ENCODE measurements at places on chromosomes 3 and 15.

- no peak for DNase-seq
These were observed 138.2 kb downstream of the EPHA3 start for GRCh38 chr3:89245612-89246011.

DNA sequence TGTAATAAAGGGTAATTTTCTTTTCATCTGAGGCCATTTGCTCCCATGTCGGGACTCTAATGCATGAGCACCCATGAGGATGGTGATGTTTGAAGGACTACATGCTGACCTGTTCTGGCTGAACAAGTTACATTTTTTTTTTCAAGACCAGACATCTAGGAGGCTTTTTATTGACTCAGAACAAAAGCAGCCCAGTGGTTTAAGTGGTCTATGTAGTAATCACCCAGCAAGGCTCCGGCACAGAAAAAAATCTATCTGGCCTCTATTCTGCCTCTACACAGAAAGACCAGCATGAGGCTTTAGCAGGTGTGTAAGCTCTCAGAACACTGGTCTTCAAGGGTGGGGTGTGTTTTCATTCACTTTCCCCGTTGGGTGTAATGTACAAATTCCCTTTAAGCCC is 95.1 kb upstream of the ZBED2 start:
- no peak for DNase-seq

- DNase-seq = no peak
These were observed 31.1 kb downstream of the HCLS1 start for GRCh38 chr3:121629601-121630000.

DNA sequence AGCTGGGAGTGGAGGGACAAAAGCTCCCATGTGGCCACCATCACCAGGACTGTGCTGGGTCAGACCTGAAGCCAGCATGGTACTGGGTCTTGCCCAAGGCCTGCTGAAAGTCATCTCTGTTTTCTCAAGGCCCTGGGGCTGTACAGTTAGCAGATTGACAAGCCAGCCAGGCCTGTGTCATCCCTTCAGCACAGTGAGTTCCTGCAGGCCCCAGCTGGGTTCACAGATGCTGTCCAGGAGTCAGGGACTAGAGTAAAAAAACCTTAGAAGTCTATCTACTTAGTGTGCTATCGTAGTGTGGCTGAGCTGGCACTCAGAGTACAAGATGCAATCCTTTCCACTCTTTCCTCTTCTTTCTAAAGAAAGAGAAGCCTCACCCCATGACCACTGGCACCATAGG is 246.0 kb upstream of the NAALADL2 start:
- DNase-seq = no peak

- DNase-seq = no peak
These were observed 18.3 kb upstream of the IL20RB start for GRCh38 chr3:136939489-136939888.

- no peak for DNase-seq
These were observed 149.6 kb downstream of the CHL1 start for GRCh38 chr3:346186-346585.

DNA sequence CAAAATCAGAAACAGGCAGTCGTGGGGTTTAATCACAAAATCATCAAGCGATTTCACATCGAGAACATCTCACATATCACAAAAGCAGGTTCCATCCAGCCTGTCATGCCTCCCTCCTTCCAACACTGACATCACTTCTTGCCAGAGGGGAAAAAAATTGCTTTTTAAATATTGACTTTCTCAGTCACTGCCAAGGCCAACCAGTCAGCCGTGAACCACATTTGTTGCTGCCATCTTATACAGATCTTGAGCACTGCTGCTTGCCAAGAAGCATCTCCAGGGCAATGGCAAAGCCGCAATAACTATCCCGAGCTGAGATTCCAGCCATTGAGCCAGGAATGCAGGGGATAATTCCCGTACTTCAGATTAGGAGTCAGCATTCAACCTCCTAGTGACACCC is 174.6 kb downstream of the ANXA2 start:
- DNase-seq = no peak

DNA sequence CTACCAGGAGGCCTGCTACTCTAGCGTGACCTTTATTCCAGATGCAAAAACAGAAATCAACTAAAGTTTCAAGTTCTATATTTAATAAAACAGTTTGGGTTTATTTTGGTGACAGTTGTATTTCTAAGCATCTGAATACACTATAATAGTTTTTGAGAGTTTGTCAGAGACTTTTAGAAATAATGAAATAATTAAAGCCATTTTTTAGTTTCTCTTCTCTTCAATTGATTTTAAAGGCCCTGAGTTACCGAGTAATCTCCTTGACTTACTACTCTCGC is 523.4 kb downstream of the CADM2 start:
- no peak for DNase-seq

GRCh38 chr3:120793601-120794000 is 51.1 kb downstream of the GTF2E1 start:
- no peak for DNase-seq

DNA sequence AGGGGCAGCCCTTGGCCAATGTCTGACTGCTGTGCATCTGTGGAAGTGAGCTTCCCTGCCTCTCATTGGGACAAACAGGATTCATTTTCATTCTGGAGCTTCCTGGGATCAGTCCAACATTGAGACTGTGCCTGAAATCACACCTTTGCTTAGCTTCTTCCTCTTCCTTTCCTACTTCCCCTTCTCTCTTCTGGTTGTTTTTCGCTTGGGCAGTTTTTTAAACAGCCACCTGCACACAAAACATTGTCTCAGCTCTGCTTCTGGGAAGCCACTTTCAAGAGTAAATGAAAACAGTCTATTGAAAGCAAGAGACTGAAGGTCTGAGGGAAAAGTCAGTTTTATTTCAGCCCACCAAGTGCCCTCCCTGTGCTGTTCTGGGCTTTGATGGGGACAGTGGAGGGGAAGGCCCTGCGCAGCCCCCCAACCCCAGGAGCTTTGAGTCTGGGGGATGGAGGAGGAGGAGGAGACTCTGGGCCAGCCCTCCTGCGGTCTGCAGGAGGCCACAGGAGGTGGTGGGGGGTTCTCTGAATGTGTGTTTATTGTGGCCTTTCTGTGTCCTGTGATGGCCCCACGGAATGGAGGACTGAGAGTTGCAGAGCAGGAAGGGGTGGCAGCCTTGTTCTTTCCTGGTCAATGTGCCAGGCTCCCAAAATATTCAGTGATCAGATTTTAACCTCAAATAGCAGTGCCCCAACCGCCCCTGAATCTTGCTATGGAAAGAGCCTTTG is 7.8 kb upstream of the ISLR2 start:
- DNase-seq = no peak

DNA sequence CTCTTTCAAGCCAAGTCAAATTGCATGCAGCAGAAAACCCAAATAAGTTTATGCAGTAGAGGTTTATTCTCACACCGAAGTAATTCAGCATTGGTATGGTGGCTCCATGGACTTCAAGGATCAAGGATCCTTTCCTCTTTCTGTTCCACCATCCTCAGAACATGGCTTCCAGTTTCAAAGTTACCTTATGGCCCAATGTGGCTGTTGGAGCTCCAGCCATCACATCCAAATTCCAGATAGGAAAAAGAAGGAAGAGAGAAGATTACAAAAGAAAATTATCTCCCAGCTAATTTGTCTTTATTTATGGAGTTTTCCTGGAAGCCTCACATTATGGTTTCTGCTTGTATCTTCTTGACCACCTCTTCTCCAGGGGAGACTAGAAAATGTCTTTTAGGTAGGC is 282.5 kb upstream of the CTDSPL start:
- no peak for DNase-seq

DNA sequence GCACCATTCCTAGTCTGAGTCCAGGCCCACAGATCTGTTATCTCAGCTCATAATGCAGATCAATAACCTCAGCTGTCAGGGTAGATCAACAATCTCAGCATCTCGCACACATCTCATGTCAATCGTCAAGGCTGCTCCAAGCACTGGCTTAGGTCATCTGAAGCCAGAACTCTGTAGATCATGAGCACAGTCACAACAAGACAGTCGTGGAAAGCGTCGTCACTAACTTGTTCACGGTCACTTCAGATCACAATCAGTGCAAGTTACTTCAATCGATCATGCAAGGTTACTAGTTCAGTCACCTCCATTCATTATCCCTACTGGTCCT is 71.8 kb downstream of the RBPMS2 start:
- no peak for DNase-seq

- DNase-seq = peak; percentile 42
These were observed 835 bp downstream of the UBE3A start for GRCh38 chr15:25437777-25438600.

GRCh38 chr15:55897560-55898336 is 95.7 kb downstream of the NEDD4 start:
- DNase-seq = no peak

DNA sequence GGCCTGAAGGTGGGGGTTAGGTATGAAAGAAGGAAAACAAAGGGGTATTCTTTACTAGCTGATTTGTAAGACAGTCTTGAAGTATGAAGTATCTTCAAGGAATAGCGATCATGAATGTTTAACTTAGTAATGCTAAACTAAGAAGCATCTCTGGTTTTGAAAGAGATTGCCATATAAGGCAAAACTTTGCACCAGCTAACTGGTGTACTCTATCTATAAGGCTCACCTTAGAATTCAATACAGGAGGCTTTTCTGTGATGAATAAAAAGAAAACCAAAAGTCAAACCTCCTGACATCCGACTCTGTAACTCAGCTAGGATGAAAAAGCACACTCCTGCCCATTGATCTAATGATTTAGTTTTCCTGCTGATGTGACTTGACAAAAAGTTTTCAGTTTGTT is 54.7 kb downstream of the FOXP1 start:
- DNase-seq = no peak

DNA sequence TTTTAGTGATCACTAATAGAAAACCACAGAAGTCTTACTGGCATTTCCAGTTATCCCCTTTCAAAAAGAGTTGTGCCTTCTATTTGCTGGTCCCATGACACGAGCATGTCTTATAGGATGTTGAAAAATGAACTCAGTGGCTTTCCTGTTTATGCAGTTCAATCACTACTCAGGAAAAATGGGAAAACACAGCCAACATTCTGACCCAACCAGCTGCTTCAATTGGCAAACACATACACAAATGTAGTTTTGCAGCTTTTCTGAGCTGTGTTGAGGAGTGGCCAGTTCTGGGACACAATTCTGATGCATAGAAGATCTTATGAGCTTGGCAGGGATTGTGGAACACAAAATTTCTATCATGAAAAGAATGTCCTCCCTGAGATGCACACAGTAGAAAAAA is 40.3 kb downstream of the FSTL1 start:
- DNase-seq = no peak

GRCh38 chr3:125331243-125331642 is 43.9 kb downstream of the ZNF148 start:
- no peak for DNase-seq

GRCh38 chr3:43031889-43032545 is 52.9 kb downstream of the GASK1A start:
- no peak for DNase-seq

GRCh38 chr3:62872318-62872717 is 2.9 kb downstream of the CADPS start:
- no peak for DNase-seq

- no peak for DNase-seq
These were observed 19.9 kb downstream of the NDUFB5 start for GRCh38 chr3:179624451-179624850.

- no peak for DNase-seq
These were observed 26.8 kb upstream of the RPL29 start for GRCh38 chr3:52022323-52023100.

GRCh38 chr3:108185536-108185935 is 36.7 kb downstream of the IFT57 start:
- no peak for DNase-seq

DNA sequence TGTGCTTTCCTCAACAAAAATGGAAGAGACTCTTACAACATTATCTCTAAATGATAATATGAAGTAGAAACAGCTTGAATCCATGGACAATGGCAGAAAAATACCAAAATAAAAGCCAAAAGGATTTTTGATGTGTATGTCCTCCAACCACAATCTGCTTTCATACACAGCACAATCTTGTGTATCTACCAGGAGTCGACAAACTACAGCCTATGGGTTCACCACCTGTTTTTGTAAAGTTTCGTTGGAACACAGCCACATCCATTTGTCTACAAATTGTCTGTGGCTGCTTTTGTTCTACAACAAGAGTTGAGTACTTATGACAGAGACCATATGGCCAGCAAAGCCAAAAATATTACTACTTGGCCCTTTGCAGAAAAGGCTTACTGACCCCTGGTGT is 88.7 kb upstream of the UBE2E2 start:
- no peak for DNase-seq

DNA sequence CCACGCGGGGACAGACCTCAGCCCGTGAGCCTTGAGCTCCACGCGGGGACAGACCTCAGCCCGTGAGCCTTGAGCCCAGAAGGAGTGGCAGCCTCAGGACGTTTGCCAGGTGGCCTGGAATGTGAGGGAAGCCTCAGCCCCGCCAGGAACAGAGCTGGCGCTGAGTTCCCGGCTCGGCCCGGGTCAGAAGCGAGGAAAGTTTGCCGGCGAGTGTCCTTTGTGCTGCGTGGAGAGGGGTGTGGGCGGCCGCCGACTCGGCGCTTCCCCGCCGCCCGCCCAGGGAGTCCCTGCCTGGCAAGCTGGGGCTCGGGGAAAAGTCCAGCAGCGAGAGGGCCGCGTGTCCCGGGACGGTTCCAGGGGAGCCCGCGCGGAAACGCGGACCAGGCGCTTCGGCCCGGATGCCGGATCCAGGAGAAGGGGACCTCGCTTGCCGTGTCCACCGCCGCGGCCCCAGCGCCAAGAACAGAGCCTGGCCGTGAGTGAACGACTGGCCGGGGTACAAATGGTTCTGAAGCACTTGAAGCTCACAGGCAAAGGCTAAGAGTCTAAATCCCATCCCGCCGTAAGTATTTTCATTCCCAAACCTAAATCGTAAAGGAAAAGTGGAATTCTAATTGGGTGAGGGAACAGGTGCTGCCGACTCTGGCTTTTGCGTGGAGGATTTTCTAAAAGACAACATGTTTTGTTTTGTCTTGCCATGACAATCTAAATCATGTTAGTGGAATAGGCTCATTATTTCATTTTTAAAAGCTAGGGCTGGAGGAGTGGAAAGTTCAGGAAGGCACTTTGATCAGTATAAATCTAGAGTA is 1.7 kb downstream of the LRRN1 start:
- DNase-seq = no peak

DNA sequence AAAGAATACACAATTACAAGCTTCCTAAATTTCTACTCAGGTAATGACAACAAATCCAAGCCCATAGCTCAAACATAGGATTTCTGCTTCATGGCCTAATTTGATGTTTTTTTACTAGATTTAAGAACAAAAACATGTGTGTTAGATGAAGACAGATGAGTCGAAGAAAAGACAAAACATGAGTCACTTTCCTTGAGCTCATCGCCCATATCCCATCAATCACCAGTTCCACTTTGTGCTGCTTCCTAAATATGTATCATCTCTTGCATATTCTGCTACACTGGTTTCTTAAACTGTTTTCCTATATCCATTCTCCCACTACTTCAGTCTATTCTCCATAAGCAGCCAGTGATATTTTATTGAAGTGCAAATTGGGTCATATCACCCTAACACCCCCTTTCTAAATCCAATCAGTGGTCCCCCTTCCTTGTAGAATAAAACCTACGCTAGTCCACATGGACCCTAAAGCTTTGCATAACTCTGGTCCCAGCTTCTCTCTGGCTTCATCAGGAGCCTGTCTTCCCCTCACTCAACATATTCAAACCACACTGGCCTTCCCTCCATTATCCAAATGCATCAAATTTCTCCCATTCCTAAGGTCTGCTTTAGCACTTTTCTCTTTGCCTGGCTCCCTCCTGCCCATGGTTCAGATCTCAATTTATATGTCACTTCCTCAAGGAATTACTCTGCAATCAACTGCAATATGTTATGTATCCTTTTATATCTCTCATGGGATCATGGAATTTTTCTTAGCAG is 1033.9 kb downstream of the FHIT start:
- DNase-seq = no peak

- no peak for DNase-seq
These were observed 126.6 kb downstream of the ZNF609 start for GRCh38 chr15:64586984-64587383.

- no peak for DNase-seq
These were observed 158.5 kb upstream of the PFN2 start for GRCh38 chr3:150129166-150129565.
